EL (cell line): ENCODE measurements at places on chromosomes 1 and 21.
A peak's percentile ranks its signal among the peaks of the same experiment; 100 is the strongest.

GRCh38 chr21:38753557-38753971 lies 52.2 kb upstream of the ETS2 start:
- no peak for DNase-seq

GRCh38 chr1:198449261-198449660 lies 91.2 kb downstream of the ATP6V1G3 start:
- no peak for DNase-seq

- peak; percentile 73 for DNase-seq
Measured at GRCh38 chr1:23456226-23456625, 27.8 kb downstream of the ASAP3 start.

- DNase-seq = no peak
Measured at GRCh38 chr1:112399456-112399855, 3.4 kb downstream of the CTTNBP2NL start.

- DNase-seq = no peak
Measured at GRCh38 chr1:87464022-87464490, 135.4 kb downstream of the LMO4 start.

- DNase-seq = peak; percentile 45
Measured at GRCh38 chr1:247487057-247487456, 29.2 kb upstream of the OR2B11 start.

- DNase-seq = no peak
Measured at GRCh38 chr1:188476606-188477005, 1647.9 kb downstream of the PLA2G4A start.

GRCh38 chr1:157490467-157491165 lies 61.7 kb downstream of the FCRL5 start:
- DNase-seq = peak; percentile 62

GRCh38 chr1:90386899-90387720 lies 330.0 kb downstream of the BARHL2 start:
- DNase-seq = peak; percentile 70

DNA sequence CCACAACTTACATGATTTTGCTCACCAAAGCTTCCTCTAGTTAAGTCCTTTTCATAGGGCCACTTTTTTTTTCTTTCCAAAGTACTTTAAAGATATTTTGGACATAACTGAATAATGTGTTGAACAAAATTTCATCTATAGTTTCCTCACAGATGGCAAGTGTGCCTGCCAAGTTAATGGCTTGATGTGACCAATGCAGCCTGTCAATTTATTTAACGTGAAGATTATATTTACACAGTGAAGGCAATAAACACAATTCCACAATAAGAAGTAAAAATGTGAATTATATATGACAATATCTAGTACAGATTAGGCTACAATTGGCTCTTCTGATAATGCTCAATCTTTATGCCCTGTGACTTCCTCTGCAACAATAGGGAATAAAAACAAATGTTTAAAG lies 18.0 kb downstream of the CLCA2 start:
- DNase-seq = no peak
